ENCODE measurements at places on chromosomes 7 and 10.

GRCh38 chr10:13773496-13774170, 186.9 kb downstream of the PRPF18 start:
- DNase-seq: no peak

DNA sequence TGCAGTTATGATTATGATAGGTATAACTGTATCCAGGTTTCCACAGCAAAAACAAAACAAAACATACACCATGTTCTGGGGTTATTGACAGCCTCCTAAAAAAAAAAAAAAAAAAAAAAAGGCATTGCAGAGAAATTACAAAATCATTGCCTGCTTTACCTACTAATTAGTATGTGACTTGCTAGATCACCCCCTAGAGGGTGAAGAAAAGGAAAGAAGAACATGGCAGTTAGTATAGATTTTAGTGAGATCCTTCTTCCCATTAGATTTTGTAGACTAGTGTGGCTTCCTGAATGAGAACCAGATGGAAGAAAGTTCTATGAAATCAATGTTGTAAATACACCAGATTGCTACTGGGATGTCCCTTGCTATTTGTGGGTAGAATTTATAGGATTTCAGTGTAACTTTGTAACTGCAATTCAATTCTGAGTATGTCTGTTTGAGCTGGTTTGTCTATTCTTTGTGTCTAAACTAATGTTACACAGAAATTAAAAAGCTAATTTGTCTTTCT, 24.0 kb upstream of the AGBL3 start:
- DNase-seq: no peak

DNA sequence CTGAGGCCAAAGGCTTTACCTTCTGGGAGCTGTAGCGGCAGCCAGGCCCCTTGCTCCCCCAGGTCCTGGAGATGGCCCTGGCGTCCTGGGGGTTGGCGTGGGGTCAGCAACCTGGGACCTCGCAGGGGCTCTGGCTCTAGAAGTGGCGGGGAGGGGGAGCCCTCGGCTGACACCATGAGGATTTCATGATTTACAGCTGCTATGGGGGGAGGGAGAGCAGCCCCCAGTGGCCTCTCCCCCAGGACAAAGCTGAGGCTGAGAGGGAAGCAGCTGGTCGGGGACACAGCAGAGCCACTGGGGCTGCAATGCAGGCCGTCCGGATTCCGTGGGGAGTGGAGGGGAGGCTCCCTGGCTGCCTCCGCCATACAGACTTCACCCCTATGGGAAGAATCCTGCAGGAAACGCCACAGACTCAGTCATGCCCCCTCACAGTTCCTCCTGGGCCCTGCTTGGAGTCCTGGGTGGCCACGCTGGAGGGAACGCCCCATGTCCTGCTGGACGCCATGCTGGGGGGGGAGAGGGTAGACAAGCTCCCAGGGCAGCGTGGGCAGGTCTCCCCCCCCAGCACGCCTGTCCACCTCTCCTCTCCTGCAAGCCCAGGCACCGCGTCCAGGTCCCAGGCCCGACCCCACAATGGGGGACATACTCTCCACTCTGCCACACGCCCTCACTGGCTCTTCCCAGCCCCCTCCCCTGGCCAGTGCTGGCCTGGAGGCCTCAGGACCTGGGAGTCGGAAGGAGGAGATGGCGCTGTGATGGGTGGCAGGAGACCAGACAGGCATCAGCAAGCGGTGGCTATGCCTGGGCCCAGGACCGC, 243.6 kb downstream of the ELFN1 start:
- no peak for DNase-seq

DNA sequence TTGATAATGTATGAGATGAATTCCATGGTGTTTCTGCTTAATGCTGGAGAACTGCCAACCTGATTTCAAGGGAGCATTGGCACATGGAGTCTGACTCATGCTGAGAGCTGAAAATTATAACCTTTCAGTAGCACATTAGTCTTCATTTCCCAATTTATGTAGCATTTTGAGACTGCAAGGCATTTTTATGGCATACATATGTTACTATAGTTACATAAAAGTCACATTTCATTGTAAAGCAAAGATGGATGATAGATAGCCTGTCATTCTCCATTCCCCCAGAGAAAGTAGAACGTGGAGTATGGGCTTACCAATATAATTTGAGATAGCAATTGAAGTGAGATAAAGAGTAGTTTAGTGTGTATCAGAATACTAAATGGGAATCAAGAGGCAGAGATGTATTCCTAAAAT, 103.1 kb downstream of the SLC16A9 start:
- no peak for DNase-seq

DNA sequence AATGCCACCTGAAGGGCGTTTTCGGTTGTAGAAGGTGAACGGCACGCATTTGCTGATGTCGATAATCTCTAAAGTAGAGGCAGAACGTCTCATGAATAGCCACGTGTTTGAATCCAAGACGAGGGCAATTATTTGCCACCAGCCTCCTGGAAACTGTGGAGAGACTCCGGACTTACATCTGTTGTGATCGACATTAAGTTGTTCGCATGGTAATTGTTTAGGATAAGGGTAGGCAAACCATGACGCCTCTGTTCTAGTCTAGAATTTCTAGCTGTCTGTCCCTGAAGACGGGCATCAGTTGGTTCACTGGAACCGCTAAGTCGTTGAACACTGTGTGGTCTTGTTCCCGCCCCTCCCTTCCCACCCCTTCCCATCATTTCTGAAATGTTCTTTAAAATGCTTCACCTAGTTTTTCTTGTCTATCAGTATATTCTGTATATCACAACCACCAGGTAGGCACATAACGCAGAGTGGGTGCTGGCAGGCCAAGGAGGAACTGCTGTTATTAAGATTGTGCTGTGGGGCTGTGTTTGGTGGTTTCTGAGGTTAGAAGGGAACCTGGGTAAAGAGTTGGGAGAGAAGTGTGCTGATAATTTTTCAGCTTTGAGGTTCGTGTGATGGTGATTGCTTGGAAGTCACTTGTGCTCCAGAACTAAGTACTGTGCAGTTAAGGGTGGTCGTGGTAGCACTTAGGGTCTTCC, 1.2 kb downstream of the UBE3C start:
- no peak for DNase-seq

DNA sequence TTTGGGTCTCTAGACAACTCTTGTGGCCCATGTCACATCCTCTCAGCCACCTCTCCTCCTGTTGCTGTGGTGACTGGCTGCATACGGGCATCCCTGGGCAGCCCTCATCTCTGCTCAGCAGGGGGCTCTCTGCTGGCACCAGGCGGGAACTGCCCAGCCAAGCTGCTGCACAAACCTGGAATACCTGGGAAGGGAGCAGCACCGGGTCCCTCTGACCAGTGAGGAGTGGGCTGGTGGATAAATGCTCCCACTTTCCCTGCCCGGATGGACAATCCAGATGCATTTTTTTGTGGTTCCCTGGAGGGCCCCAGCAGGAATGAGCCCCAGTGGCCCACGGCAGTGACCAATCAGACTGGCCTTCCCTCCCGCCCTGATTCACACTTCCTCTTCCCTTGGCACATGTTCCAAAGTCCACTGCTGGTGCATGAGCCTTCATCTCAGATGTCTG, 21.9 kb downstream of the GRID1 start:
- no peak for DNase-seq

- DNase-seq: no peak
These were observed 9.2 kb upstream of the FAS start for GRCh38 chr10:88981435-88981834.

DNA sequence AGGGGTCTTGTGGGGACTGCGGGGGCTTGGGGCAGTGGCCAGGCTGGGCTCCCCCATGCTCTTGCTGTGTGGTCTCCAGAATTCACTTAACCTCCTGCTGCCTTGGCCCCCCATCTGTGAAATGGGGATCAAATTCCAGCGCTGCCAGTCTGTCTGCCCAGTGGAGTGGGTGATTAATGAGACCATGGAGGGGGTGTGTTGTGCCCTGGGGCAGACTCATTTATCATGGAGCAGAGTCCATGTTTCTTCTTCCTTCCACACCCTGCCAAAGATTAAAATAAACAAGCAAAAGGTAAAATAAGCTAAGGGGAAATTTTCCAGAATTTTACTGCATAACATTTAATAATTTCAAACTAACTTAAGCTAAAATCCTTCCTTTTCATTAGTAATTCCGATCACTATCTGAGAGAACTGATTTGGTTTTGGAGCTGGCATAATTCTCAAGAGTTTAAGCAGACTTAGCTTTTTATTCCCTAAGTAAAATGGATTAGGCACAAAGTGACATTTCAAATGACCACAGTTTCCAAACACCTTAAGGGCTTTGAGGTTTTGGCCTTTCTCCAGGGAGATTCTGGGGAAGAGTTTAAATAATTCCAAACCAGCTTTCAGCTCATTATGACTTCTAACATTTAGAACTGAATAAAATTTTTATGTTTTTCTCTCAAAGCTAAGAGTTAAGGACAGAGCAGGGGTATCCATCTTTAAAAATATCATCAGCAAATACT, 211.9 kb downstream of the CXCL12 start:
- DNase-seq: no peak

- DNase-seq: no peak
These were observed 1.7 kb downstream of the IGF2BP3 start for GRCh38 chr7:23468526-23469149.

GRCh38 chr10:53601260-53601875, 828.8 kb upstream of the MBL2 start:
- DNase-seq: peak; percentile 8

DNA sequence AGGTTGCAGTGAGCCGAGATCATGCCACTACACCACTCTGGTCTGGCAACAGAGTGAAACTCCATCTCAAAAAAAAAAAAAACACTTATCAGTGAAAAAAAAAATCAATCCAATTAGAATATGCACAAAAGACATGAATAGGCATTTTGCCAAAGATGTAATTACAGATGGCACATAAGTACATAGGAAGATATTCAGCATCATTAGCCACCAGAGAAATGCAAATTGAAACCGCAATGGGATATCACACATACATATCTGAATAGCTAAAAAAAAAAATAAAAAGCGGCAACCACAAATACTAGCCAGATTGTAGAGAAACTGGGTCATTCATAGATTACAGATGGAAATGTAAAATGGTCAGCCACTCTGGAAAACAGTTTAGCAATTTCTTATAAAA, 1310.8 kb downstream of the XPNPEP1 start:
- no peak for DNase-seq

DNA sequence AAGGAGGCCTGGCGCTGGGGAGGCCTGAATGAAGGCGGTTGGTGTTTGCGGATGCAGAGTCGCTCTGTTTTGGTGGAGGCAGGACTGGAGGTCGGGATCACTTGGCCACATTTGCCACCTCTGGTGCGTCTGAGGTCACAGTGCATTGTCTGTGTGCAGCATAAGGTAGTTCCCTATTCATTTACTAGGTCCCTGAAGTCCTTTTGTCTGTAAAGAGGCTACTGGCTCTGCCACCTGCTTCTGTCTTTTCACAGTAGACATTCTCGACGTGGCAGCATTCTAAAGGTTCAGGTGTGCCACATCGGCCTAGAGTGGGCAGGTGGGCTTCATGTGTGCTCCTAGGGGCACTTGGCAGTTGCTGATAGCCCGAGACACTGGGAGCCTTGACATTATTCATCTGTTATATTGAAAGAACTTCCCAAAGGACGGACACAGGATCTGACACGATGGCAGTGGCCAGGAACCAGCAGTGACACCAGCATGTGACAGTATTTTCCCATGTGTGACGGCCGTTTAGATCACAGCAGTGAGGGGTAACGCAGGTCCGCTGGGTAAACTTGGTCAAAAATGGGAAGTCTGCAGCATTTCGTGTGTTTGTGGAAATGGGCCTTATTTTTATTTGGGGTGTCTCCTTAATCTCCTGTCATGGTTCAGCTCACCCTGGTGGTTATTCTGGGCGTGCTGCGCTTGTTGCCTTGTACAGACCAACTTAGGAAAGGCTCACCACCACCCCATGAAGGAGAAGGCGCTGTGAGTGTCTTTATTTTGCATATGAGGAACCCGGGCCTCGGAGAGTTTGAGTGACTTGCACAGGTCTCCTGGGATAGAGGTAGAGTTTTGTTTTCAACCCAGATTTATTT, 5.9 kb downstream of the MGMT start:
- no peak for DNase-seq

DNA sequence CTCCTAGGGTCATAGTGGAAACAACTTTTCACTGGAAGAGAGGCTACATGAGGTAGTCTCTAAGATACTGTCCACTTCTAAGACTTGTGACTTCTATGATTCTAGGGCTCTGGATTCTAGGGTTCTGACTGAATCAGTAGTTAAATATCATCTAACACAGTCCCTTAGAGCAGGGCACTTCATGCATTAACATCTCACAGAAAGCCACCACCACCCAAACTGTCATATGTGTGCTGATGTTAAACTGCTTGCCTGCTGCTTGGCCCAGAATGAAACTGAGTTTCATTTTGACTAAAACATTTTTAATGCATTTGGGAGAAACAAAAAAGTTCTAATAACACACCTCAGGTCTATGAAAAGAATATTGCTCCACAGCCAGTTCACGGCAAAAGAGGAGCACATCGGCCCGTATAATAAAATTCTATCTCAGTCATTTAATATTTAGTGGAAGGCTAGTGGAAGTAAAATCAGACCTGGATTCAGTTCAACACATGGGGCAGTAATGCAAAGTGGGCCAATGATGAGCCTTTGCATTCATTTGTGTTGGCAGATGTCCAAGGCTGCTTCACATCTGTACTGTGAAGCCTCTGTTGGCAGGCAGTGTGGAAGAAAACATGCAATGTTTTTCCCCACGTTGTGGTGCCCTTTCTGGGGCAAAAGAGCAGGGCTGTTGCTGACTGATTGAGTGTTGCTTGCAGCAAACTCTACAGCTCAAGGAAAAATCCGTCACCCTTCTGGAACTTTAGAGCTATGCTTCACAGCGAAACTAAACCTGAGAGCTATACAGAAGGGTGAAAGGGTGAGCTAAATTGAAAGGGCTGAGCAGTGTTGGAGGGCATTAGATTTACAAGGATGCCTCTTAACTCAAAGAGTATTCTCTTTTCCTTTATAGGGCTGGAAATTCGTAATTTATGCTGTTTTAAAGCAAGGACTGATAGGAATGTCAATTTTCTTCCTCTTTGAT, 33.5 kb upstream of the AUTS2 start:
- peak; percentile 58 for DNase-seq

GRCh38 chr7:3844540-3845151, 543.6 kb downstream of the SDK1 start:
- DNase-seq: no peak

- DNase-seq: no peak
These were observed 34.9 kb downstream of the LDB3 start for GRCh38 chr10:86703176-86703575.

- DNase-seq: no peak
These were observed 9.5 kb downstream of the PTCD1 start for GRCh38 chr7:99428972-99429566.

DNA sequence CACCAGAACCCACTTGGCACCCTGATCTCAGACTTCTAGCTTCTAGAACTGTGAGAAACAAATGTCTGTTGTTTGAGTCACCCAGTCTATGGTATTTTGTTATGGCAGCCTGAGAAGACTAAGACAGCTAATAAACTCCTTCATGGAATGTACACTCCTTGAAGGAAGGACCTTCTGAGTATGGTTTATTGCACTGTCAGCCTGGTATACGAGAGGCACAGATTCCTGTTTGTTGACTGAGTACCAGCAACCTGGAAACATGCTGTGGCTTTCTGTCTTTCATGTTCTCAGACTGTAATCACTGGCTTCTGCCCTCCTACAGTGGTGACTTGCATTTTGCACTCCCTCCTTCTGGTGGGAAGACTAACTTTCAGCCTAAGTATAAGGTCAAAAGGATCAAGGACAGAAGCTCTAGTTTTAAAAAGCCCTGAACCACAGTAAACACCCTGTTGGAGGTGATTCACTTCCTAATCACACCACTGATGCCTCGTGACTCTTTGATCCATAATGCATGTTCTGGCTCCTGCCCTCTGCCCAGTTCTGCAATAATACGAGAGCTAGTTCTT, 319.0 kb upstream of the NPSR1 start:
- DNase-seq: no peak

- no peak for DNase-seq
These were observed 59.9 kb downstream of the MRPL32 start for GRCh38 chr7:42991913-42992591.
